ENCODE measurements at places on chromosomes 4 and X. TPM values are rescaled to one million over a fixed set of nuclear protein-coding genes. Genes with fewer than 3 reads are reported as not detected.

DNA sequence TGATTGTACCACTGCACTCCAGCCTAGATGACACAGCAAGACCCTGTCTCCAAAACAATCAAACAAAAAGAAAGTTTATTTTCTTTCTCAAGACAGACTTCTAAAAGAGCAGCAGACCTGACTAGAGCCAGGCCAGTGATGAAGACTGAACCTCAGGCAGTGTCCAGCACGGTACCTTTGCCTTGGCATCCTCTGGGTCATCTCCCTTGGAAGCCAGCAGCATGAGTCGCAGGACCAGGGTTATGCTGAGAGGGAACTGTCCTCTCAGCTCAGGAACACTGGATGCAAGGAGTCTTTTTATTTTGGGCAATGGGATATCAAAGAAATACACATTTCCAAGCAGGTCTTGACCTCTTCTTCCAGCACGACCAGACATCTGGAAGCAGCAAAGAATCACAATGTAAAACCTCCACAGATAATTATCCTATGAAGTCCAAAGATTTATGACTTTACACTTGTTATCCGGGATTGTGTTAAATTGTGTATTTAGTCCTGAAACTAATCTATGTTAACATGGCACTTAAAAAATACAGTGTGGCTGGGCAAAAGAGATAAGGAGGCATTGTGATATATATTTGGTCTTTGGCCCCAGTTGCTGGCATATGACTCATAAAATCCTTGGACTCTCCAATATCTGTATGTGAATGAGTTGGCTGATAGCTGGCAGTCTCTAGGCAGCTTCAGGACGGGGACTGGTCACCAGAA is 66.0 kb upstream of the DDX60 start:
- no peak for ATAC-seq

DNA sequence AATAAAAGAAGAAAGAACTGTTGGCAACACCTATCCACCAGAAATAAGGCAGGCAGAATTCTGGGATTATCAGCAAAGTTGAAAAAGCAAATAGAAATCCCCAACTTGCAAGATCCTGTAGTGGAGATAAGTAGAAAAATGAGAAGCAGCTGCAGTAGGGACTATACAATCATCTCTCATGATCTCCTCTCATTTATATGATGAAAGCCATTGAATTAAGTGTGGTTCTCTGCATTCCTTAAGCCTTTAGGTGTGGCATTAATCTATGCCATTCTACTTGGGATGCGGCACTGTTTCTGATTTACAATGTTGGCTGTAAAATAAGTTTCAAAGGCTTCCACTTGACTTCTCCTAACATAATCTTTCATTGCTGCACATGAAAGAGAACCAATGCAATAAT is 869.8 kb downstream of the TRAM1L1 start:
- ATAC-seq: no peak

GRCh38 chrX:129781680-129782495 is 2.1 kb downstream of the SASH3 start:
- ATAC-seq: no peak

GRCh38 chrX:139039041-139039440 is 327.5 kb upstream of the FGF13 start:
- no peak for ATAC-seq

Gene RTL9
- total RNA-seq: 0.60 TPM

Gene TLR8
- not detected for total RNA-seq

Gene SLC16A2
- 8.7 TPM for total RNA-seq
